Stimulated activated CD4-positive, alpha-beta T cell treated with anti-CD3 and anti-CD28 coated beads, Interleukin-4, amount 100 ng/mL, for 24 hours (primary cell): ENCODE measurements at places on chromosomes 6 and 20.

- DNase-seq, result no peak
These were observed 81.0 kb upstream of the ASF1A start for GRCh38 chr6:118812970-118813369.

DNA sequence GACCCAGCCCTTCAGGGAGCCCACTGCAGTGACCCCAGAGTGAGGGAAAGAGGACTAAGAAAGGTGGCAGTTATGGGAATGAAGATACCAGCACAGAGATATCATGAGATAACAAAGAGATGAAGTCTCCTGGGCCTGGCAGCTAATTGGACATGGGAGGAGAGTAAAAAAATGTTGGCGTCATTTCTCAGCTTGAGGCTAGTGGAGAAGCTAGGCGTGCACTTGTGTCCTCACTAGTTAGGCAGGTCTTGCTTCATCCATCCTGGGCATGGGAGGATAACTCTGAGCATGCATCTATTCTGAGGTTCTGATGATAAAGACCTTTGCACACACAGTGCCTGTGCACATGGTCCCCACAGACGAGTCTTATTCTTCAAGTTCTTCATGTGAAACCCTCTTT lies 4.1 kb upstream of the GFOD1 start:
- no peak for DNase-seq

GRCh38 chr6:162468326-162468725 lies 259.2 kb downstream of the PRKN start:
- DNase-seq, result no peak

- no peak for DNase-seq
These were observed 95.8 kb upstream of the GCM1 start for GRCh38 chr6:53244399-53244931.
